Activated T-helper 1 cell treated with anti-CD3 and anti-CD28 coated beads, Interleukin-12 subunit alpha, Interleukin-12 subunit beta, Interleukin-2, Interleukin-4 antibody, amounts not matched to agents 30 ng/mL and 10 ng/mL and 1 ng/mL, durations not matched to agents 14 hours and 24 hours and 36 hours (primary cell): ENCODE measurements at places on chromosomes 3 and 15.

DNA sequence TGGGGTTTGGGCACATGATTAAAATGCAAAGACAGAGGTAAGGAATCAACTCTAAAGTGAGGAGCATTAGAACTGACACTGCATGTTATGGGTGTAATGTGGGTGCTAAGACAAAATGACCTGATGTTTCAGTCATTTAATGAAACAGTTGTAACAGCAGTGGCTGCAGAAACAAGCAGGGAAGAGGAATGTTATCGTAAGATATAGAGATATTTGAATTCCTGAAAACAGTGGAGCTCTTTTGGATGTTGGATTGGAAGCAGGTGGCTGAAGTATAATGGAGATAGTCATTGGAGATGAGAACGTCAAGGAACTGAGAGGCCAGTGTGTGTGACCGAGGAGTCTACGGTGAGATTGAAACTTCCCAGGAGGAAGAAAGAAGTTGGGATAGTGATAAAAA, 1065.2 kb downstream of the ZPLD1 start:
- DNase-seq: no peak

DNA sequence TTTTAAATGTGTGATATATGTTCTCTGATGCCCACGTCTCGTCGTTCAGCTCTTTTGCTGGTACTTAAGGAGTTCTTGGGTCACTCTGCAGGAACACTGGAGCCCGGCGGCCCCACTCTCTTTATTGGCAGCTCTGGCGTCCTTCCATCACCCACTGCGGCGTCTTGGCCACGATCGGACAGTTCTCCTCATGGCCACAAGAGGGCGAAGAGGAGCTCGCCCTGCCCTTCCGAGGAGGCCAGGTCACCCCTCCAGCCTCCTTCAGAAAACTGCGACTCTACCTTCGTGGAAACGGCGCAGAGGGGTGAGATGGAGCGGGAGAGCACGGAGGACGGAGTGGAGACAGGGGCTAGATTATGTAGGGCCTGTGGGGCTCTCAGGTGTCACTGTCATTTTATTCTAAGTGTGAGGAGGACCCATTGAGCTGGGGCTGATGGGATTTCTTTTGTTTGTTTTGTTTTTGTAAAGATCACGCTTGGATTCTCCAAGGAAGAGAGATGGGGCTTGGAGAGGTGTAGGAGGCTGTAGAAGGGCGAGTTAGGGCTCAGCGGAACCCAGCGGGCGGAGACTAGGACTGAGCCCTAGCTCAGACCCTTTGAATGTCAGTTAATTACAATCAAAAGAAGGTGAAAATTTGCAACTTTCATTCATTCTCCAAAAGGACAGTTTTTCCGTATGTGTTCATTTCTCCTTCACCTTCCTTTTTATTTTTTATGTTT, 28.0 kb upstream of the GABRA5 start:
- no peak for DNase-seq

DNA sequence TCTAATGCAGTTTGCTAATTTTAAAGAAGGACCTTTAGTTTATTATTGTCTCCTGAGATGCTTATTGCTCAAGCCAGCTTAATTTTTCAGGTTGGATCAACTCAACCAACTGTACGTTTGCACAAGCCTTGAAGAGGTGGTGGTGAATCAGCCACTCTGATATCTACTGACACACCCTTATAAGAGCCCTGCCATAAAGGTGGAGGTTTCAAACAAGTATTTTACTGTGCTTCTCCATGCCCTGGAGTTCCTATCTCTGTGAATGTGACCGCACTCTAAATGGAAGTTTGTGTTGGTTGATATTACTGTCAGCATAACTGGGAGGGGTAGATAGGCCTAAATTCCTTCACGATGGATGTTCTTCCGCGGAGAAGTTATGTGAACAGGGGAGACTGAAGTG, 297.3 kb upstream of the UBE2E1 start:
- no peak for DNase-seq

GRCh38 chr3:53255775-53256703, at the start of gene TKT:
Gene TKT, minus strand, starts transcription at chr3:53256022. Its CDS starts 80 bp downstream, at chr3:53255942.
- peak; percentile 79 for DNase-seq

DNA sequence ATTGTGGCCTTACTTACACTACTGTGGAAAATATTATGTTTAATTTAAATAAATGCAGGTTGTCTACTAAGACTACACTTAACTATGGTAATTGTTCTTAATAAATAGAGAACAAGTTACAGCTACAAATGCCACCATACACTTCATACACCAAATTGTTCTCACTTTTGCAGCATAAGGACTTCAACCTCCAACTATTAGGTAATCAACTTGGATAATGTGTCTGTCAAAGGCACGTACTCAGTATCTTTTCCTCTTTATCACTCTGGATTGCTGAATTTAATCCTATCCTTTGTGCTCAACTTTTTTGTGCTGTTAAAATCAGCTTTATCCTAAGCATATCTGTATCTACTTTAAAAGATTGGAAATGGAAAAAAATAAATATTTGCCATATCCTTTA, 41.6 kb upstream of the TMEM87A start:
- DNase-seq: no peak

- peak; percentile 33 for DNase-seq
Measured at GRCh38 chr15:42056934-42057798, 36.3 kb upstream of the PLA2G4E start.

GRCh38 chr3:13837751-13838150, 42.1 kb downstream of the WNT7A start:
- no peak for DNase-seq

DNA sequence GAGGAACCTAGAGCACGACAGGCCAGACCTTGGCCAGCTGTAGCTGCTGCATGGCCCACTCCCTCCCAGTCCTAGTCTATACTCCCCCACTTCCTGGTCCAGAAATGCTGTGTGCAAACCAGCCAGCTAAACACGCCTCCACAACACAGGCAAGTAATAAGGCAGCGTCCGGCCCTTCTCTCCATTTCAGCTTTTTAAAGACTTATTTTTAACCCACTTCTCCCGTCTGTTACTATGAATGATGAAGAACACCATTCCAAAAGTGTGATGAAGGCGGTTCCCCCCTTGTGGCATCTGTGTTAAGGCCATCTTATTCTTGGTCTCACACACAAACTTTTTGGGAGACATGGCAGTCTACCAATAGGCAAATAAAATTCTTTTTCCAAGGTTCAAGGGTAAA, 164.1 kb upstream of the CHRNA7 start:
- no peak for DNase-seq

DNA sequence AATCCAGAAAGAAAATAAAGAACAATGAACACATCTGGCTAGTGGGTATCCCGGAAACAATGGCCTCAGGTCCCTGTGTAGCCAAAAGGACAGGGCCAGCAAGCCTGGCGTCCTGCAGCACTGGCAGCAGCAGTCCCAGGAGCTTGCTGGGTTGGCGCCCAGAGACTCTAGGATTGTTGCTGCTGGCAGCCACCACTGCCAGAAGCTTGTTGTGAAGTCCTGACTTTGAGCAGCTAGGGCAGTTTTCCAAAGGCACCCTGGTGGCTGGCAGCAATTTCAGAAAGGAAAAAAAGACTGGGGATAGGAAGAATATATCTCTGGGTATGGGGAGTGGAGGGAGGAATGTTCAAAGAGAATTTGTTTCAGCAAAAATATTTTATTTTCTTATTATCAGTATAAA, 11.3 kb downstream of the SHQ1 start:
- DNase-seq: no peak
